Activated CD4-positive, alpha-beta memory T cell treated with anti-CD3 and anti-CD28 coated beads, Interleukin-2, amount 10 ng/mL, durations not matched to agents 7 days and 5 days (primary cell): ENCODE measurements at places on chromosomes 5 and 9. TPM values are rescaled to one million over a fixed set of nuclear protein-coding genes. Genes with fewer than 3 reads are reported as not detected.

GRCh38 chr5:143440448-143441115, 37.1 kb upstream of the NR3C1 start:
- DNase-seq: no peak
- no peak overlapping the region for H3K27ac ChIP-seq
- H3K27me3 ChIP-seq: peaks cover 2% of the 10 kb centered on the region
- no peak overlapping the region for H3K4me3 ChIP-seq

- no peaks in the 10 kb centered on the region for H3K27me3 ChIP-seq
- H3K4me1 ChIP-seq: no peaks in the 10 kb centered on the region
- no peak overlapping the region for H3K4me3 ChIP-seq
- no peaks in the 10 kb centered on the region for H3K36me3 ChIP-seq
- DNase-seq: no peak
- H3K27ac ChIP-seq: no peak overlapping the region
These were observed 102.2 kb downstream of the FGF18 start for GRCh38 chr5:171521679-171522078.

DNA sequence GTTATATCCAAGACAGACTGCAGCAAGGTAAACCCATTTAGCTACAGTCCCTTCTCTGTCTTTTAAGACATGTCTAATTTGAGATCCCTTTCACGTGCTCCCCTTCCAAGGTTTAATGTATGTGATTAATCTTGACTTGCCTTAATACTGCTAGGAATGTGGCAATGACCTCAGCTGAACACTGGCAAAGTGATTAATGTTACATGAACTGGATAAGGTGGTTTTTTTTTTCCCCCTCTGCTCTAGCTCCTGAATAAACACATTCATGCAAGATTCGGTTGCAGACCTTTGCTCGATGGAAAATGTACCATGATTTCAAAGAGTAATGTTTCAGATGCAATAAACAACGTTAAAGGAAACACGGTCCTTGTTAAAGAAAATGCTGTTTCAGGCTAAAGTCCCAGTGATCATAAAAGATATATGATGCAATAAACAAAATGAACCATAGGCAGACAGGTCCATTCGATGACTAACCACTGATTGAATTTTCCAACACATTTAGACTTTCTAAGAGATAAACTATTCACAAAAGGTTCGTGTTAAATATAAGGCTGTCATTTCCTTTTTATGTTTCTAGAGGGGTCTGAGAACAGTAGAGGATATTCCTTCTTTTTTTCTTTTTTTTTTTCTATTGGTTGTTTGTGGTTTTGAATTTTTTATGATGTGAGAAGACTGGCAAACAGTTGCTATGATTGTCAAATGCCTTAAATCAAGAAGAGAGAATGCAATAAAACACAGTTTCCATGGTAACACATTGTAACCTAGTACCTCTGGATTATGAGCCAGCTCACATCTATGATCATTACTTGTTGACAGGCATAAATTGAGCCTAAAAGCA, 44.7 kb upstream of the ZNF608 start:
- no peaks in the 10 kb centered on the region for H3K27me3 ChIP-seq
- H3K4me3 ChIP-seq: no peak overlapping the region
- H3K27ac ChIP-seq: no peak overlapping the region
- no peaks in the 10 kb centered on the region for H3K4me1 ChIP-seq

DNA sequence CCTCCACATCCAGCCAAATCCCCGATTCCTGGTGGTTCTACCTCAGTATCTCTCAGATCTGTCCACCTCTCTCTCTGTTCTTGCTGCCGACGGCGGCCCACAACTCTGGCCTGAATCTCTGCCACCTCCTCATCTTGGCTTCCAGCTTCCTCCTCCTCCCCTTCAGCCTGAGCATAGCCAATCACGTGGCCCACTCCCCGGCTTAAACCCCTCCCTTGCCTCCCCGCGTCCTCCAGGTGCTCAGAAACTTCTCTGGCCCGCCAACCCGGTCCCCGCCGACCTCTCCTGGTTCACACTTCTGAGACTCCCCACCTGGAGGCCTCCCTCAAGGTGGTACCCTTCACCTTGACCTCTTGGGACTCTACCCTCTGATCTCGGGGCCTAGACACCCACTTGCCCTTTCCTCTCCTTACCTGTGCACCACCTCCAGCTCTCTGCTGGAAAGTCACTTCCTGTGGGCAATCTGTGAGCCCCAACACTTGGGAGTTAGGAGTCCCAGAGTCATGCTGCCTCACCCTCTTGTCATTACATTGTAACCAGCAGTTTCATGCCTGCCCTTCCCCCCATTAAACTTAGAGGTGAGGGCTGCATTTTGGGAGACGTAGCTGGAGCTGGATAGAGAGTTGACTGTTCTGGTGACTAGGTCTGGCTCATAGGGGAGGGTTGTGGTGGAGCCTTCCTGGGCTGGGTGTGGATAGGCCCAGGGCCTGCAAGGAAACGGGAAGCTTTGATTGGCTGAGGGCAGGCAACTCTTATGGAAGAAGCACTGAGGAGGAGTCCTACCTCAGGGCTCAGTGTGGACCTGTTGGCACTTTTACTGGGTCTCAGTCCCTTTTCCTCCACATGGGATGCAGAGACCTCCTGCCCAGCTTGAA, 4.5 kb upstream of the SET start:
- DNase-seq: peak; percentile 84
- peak overlapping the region; percentile 95 for H3K4me3 ChIP-seq
- peaks cover 54% of the 10 kb centered on the region for H3K4me1 ChIP-seq

- H3K4me1 ChIP-seq: peaks cover 12% of the 10 kb centered on the region
- no peaks in the 10 kb centered on the region for H3K36me3 ChIP-seq
- H3K27me3 ChIP-seq: peaks cover 38% of the 10 kb centered on the region
- DNase-seq: no peak
- no peak overlapping the region for H3K27ac ChIP-seq
These were observed 2.4 kb downstream of the FGFR4 start for GRCh38 chr5:177089127-177089526.

OR13J1 gene
- not detected for total RNA-seq

CCL27 gene
- total RNA-seq: not detected
